ENCODE measurements at places on chromosomes 3 and 15.

- ATAC-seq: no peak
Measured at GRCh38 chr3:13110678-13111116, 37.5 kb upstream of the IQSEC1 start.

DNA sequence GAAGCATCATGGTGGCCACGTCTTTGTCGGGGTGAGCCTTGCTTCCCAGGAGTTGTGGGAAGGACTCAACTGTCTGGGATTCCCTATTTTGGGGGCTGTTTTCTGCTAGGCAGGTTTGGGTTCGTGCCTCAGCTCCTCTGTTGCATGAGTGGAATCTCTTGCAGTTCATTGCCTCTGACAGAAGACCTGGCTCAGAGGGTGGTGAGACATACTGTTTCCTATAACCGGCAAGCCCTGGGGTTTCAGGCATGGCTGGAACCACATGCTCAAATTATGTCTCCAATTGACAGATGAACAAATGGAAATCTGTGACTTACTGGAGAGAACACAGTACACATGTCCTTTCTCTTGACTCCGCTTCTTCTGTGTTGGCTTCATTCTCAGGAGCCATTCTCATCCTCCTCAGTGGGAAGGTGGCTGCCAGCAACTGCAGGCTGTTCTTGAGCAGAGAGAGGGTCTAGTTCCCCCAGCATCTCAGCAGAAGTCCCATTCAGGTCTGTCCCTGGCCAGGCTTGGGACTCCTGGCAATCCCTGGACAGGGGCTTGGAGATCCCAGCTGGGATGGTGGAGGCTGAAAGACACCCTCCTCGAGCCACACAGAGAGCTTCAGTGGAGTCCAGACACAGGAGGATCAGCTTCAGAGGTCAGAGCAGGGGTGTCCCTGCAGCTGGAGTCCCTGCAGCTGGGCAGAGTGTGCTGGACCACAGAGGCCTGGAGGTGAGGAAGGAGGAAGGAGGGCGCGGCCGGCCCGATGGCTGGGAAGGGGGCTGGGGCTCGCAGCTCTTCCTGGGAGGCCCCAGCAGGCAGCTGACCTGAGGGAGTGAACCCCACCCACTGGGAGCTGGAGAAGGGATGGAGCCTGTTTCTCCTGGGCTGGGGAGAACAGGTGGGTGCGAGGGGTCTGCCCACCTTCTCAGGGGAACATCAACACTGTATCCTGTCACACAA is 97.6 kb downstream of the LSM3 start:
- no peak for ATAC-seq

DNA sequence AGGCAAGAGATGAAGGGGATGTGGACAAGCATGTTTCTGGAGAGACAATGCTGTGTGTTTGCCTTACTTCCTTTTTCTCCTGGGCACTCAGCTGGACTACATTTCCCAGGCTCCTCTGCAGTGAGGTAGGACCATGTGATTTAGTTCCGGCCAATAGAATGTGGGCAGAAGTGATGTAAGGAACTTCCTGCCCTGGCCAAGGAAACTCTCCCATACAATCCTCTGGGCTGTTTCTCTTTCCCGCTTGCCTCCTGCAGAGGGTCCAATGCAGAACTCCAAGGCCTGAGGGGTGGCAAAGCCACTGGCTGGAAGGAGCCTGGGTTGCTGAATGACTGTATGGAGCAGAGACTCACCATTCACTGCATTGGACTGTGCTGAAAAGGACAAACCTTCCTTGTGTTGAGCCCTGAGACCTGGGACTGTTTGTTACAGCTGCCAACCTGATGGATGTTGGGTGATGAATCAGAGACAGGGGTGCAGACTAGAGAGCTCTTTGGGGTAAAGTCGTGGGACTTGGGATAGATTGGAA is 82.7 kb upstream of the SLC6A6 start:
- peak; percentile 94 for ATAC-seq

- peak; percentile 64 for ATAC-seq
Measured at GRCh38 chr3:108090049-108090700, 656 bp downstream of the CD47 start.

DNA sequence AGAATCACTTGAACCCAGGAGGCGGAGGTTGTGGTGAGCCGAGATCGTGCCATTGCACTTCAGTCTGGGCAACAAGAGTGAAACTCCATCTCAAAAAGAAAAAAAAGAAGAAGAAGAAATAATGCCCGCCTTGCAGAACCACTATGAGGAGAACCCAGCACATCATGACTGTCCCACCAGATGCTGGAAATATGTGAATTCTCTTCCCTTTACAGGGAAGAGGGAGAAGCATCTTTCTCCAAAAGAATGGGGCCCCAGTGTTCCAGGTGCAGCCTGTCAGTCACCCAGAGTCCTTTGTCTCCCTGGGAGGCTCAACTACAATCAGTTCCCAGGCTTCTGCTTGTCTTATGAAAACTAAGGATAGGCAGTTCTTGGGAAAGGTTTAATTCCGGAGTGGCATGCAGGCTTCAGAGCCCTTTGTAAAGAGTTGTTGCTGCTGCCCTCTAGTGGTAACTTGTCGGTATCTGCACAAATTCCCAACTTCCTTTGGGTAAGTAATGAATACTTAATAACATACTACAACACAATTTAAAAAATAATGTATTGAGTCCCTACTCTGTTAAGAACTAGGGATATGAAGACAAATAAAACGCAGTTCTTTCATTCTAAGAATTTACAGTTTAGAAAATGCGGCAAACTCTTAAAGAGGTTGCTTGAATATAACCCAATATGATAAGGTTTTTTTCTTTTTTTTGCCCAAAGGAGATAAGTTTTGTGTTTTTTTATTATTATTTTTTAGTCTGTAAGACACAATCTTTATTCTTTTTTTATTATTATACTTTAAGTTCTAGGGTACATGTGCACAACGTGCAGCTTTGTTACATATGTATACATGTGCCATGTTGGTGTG is 18.6 kb upstream of the TICRR start:
- ATAC-seq: peak; percentile 96

GRCh38 chr3:64368257-64369020 is 143.2 kb upstream of the PRICKLE2 start:
- no peak for ATAC-seq

DNA sequence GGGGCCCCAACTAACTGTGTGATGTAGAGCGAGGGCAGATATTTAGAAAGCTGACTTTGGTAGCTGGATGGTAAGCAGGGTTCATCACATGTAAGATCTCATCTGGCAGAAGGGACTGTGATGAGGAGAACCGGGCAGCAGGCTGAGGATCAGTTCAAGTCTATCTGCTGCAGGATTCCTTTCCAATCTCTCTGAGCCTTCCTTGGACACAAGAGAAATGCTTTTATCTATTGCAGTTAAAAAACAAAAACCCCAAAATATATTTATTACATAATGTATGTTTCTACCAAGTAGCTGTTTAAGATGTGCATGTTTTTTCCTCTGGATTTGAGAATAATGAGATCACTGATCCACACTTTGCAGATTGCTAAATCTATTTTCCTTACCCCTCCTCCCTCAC is 411.5 kb downstream of the RAP2B start:
- ATAC-seq: no peak

DNA sequence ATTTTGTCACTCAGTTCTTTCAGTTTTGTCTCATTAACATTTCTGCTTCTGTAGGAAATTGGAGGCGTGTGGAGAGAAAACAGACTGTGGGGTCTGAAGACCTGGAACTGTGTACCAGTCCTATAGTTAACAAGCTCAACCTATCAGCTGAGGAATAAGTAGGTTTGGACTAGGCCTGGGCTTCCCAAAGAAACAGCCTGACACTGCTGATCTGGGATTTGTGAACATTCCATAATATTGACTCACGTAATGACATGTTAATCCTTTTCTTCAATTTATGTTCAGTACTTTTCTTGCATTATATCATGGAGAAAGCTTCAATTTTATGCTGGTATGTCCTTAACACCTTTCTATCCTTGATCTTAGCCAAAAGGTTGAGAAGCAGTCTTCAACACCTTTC is 181.6 kb upstream of the RORA start:
- ATAC-seq: no peak

- no peak for ATAC-seq
Measured at GRCh38 chr3:59240666-59241255, 190.9 kb upstream of the CFAP20DC start.

DNA sequence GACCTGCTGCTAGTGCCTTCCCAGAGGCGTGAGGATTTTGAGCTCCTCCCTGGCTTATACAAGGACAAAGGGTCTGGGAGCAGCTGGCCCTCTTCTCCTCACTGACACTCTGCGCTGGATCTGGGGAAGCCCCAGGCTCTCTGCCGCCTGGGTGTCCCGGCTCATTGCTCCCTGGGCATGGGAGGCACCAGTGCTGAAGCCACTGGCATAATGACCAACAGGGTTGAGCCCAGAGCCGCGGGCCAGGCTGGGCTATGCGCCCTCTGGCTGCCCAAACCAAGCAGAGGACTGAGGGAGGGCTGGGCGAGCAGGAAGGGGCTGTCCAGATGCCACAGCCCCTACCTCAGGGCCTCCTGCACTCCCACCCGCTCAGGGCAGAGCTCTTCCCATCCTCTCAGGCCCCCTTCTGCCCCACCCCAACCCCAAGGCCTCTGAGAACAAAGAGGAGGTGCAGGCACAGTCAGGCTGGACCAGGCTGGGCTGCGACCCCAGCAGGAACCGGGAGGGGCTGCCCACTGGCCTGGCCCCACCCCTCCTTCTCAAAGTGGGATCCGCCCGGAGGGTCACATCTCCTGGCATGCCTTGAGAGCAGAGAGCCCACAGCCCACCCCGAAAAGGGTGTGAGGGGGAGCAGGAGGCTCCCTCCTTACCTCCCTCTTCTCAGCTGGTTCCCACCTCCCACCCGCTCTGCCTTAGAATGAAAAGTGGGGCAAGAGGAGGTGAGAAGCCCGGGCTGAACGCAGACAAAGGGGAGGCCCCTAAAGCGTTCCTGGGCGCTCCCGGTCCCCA is 1.6 kb downstream of the LINGO1 start:
- ATAC-seq: no peak

DNA sequence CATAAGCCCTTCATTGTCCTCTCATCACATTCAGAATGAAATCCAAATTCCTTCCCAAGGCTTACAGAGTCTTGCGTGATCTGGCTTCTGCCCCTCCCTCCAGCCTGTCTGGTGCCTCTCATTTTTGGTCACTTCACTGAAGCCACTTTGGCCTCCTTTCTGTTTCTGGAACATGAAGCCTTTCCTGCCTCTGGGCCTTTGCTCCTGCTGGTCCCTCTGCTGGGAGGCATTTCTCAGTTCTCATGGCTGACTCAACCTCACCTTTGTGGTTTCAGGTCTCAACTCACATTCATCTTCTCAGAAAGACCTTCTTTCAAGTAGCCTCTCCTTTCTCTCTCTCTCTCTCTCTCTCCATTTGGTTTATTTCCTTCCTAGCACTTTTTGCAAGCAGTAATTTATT is 43.9 kb upstream of the BHLHE40 start:
- ATAC-seq: no peak

GRCh38 chr15:101526442-101526841 is 36.9 kb upstream of the PCSK6 start:
- ATAC-seq: no peak

GRCh38 chr15:100349696-100350433 is 8.1 kb upstream of the ADAMTS17 start:
- ATAC-seq: peak; percentile 93

DNA sequence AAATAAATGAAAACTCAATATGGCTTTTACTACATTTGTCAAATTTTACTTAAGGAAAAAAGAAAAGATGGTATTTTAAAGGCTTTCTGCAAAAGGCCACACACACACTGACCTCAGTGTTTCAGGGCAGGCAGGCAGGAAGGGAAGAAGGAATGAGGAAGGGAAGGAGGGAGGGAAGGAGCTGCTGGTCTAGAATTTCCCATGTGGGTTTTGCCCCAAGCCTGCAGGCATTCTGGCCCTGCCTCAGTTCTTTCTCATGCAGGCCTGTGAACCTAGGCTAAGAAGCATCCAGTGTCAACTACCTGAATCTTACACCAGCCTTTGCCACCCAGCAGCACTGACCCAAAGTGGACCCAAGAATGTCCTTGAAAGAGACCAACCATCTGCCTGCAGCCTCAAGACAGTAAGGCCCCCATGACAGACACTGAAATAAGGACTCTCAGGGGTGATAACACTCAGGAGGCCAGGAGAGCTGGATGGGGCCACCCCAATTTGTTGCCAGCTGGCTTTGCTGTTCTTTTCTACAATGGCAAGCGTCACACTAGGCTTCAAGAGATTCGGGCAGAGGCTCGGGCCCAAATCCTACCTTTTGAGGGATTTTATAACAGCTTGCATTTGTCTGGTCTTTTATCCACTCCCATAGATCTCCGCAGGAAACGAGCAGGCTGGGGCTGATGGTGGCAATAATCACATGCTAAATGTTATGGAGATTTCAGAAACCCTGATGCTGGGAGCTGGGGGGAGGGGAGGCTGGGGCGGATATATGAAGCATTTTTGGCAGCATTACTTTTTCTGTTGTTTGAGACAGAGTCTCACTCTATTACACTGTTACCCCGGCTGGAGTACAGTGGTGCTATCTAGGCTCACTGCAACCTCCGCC is 51.4 kb downstream of the XXYLT1 start:
- no peak for ATAC-seq

DNA sequence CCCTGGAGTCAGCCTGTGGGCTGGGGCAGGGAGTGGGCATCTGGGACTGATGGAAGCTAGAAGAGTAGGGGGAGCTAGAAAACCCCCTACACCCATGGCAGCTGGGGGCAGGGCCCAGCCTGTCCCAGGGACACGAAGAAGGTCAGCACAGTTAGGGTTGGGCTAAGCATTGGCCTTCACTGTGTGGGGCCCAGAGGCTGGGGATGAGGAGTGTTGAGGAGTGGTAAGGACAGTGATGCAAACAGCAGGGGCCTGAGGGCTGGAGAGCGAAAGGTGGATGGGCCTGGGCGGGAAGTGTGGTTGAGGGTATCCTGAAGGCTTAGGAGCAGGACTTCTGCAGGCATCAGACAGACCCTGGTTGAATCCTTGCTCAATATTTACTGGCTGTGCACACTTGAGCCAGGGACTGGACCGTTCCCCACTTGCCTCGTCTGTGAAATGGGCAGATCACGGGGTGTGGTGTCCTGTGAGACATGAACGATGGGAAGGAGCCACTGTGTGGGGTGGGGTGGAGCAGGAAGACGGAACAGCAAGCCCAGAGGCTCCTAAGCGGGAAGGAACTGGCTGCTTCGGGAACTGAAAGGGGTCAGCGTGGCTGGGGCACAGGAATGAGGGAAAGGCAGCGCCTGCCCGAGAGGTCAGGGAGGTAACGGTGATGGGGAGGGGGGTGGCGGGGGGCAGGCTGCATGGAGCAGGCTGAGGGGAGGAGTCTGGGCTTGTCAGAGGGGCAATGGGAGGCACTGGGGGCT is 7.3 kb downstream of the PRKCD start:
- ATAC-seq: no peak

DNA sequence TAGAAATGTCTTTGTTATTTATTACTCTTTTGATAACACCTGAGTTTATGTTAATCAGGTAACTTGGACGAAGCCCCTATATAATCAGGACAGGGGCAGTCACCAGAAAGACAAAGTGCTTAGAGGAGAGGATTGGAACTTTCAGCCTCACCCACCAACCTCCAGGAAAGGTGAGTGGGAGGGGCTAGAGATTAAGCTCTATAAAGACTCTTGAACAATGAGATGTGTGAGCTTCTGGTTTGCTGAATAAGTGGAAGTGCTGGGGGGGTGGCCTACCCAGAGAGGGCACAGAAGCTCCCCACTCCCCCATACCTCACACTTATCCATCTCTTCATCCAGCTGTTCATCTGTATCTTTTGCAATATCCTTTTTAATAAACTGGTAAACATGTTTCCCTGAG is 73.9 kb downstream of the TTBK2 start:
- no peak for ATAC-seq
